ENCODE measurements at places on chromosomes 1 and 21.

DNA sequence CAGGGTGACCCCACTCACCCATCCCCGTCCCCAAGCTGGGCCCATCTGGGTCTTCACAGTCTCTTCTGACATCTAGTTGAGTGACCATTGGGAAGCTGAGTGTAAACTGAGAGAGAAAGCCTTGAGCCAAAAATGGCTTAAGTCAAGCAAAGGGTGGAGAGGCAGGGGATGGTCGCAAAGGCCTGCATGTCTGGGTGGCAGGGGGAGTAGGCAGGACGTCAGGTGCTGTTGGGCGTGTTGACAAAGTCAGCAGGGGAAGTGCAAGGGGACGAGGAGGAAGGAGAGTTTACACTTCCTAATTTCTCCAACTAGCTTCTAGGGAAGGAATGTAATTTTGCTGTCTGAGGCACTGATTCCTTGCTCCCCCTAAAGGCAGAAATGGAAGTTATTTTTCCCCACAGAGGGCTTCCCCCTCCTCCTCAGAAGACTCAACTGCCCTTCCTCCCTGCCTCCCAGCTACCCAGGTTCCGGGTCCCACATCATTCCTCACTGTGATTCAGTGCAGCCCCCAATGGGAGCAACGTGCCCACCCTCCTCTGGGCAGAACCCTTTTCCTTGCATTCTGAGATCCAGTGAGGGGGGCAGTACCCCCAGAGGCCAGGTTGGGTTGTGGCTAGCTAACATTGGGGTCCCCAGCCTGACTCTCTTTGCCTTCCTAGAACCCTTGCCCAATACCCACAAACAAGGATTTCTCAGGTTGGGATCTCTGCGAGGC, 1.2 kb upstream of the ADORA1 start:
- DNase-seq = peak; percentile 46

DNA sequence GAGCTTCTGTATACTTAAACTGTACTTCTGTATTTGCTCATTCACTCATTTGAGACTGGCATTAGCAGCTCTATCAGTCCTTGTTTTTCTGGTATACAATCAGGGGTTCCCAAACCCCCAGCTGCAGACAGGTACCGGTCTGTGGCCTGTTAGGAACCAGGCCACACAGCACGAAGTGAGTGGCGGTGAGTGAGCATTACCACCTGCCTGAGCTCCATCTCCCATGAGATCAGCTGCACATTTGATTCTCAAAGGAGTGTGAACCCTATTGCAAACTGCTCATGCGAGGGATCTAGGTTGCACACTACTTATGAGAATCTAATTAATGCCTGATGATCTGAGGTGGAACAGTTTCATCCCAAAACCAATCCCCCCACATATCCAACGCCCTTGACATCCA, 18.2 kb upstream of the NUF2 start:
- DNase-seq = no peak

DNA sequence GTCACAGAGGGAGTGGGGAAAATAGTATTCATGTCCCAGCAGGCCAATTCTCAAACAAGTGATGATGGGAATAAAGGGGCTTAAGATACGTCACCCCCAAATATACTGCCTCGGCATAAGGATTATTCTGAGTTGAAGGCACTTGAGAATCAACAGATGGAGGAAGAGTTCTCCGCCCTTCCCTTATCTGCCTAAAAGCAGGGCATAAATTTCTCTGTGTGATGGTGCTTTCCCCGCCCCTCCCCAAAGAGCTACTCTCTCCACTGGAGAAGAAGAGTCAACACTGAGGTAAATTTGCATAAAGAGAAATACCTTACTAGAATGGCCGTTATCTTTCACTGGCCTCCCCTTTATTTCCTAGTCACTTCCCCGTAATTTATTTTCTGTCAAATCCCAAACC, 18.7 kb downstream of the BECN2 start:
- DNase-seq = no peak

GRCh38 chr1:26306290-26307229, at the start of gene UBXN11:
TSS of gene UBXN11 (minus strand) at chr1:26306636. CDS start at chr1:26302883, 3,753 bp downstream.
- DNase-seq = peak; percentile 99

DNA sequence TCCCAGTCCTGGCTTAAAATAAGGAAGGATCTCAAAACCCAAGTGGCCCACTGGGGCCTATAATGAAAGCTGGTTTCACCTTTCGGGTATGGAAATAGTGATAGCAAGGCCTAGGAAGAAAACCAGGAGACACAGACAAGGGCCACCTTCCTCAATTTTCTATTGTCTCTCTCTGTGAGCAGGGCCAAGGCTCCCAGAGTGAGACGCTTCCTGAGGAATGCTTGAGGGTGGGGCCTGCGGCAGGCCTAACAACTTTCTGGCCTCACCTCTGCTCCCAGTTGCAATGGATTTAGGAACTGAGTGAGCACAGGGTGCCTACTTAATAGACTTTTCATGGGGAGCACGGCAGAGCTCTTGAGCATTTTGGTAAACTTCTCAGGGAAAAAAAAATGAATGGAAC, 300.9 kb downstream of the ASTN1 start:
- no peak for DNase-seq

GRCh38 chr1:181151378-181152326, 63.2 kb downstream of the IER5 start:
- DNase-seq = no peak

- no peak for DNase-seq
Measured at GRCh38 chr1:112544751-112545150, 36.0 kb downstream of the WNT2B start.

GRCh38 chr1:74767490-74767889, 34.5 kb downstream of the TYW3 start:
- peak; percentile 1 for DNase-seq

- no peak for DNase-seq
Measured at GRCh38 chr1:100448366-100448765, 89.6 kb upstream of the GPR88 start.

- no peak for DNase-seq
Measured at GRCh38 chr1:28199328-28200233, 23.1 kb upstream of the PTAFR start.

- DNase-seq = no peak
Measured at GRCh38 chr1:17635276-17635675, 95.8 kb downstream of the ARHGEF10L start.

DNA sequence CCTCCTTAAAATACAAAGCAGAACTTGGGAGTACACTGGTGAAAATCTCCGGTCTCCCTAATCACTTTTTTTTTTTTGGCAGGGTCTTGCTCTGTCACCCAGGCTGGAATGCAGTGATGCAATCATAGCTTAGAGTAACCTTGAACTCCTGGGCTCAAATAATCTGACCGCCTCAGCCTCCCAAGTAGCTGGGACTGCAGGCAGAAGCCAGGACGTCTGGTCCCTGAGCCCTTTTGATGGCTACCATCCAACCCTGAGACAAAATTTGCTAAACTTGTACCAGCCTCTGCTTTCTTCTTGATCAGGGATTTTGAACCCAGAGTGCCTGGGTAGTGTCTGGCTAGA, 4.1 kb downstream of the L1TD1 start:
- no peak for DNase-seq

GRCh38 chr1:7373251-7373650, 397.8 kb upstream of the VAMP3 start:
- no peak for DNase-seq

- no peak for DNase-seq
Measured at GRCh38 chr1:10624256-10625050, 149.7 kb downstream of the PEX14 start.

DNA sequence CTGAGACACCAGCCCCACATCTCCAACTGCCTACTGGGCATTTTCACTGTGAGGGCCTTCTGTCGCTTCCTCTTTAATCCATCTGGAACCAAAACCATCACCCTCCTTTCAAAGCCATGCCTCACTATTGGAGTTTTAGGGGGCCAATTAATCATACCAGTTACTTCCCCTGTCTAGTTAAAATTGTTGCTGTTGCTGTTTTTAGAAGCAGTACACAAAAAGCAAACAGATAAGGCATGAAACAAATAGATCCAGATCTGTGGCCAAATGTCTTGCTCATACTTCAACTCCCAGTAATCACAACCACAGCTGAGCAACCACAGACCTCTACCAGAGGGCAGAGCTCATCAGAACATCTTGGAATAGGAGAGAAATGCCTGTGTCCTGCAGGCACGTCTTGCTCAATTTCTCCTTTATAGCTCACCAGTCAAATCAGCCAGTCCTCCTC, 133.8 kb upstream of the C1orf105 start:
- no peak for DNase-seq

DNA sequence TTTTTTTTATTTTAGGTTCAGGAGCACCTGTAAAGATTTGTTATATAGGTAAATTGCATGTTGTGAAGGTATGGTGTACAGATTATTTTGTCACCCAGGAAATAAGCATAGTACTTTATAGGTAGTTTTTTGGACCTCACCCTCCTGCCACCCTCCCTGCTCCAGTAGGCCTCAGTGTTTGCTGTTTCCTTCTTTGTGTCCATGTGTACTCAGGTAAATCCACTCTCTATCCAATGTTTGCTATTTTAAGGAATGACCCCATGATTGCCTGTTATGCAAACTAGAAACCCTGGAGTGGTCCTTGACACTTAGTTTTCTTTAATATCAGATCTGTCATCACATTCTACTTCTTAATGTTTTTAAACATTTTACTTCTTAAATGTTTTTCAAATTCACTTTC, 33.9 kb downstream of the LHX9 start:
- no peak for DNase-seq

- DNase-seq = peak; percentile 34
Measured at GRCh38 chr21:33587792-33588484, 546 bp downstream of the DONSON start.

DNA sequence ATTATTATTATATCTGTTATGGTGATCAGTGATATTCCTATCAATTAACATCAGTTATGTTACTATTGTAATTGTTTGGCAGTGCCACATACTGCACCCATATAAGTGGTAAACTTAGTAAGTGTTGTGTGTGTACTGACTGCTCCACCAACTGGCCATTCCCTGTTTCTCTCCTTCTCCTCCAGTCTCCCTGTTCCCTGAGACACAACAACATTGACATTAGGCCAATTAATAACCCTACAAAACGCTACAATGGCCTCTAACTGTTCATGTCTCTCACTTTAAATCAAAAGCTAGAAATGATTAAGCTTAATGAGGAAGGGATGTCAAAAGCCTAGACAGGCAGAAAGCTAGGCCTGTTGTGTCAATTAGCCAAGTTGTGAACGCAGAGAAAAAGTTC, 6.6 kb upstream of the THRAP3 start:
- no peak for DNase-seq

DNA sequence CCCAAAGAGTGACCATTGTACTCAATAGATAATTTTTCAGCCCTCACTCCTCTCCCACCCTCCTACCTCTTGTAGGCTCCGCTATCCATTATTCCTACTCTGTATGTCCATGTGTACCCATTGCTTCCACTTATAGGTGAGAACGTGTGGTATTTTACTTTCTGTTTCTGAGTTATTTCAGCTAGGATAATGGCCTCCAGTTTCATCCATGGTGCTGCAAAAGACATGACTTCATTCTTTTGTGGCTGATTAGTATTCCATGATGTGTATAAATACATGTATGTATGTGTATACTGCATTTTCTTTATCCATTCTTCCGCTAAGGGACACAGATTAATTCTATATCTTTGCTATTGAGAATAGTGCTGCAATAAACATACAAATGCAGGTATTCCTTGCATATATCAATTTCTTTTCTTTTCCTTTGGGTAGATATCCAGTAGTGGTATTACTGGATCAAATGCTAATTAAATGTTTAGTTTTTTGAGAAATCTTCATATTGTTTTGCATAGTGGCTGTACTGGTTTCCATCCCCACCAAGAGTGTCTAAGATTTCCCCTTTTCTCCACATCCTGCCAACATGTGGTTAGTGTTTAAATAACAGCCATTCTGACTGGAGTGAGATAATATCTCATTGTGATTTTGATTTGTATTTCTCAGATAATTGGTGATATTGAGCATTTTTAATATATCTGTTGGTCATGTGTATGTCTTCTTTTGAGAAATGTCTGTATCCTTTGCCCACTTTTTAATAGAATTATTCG, 4.9 kb downstream of the LY9 start:
- DNase-seq = no peak

GRCh38 chr21:26379561-26379960, 193.5 kb downstream of the CYYR1 start:
- DNase-seq = no peak

GRCh38 chr1:155035936-155036335, 2.3 kb downstream of the DCST1 start:
- DNase-seq = no peak

GRCh38 chr1:199152676-199153075, 513.8 kb downstream of the PTPRC start:
- DNase-seq = no peak

GRCh38 chr1:26154750-26155149, 4.1 kb upstream of the FAM110D start:
- no peak for DNase-seq

DNA sequence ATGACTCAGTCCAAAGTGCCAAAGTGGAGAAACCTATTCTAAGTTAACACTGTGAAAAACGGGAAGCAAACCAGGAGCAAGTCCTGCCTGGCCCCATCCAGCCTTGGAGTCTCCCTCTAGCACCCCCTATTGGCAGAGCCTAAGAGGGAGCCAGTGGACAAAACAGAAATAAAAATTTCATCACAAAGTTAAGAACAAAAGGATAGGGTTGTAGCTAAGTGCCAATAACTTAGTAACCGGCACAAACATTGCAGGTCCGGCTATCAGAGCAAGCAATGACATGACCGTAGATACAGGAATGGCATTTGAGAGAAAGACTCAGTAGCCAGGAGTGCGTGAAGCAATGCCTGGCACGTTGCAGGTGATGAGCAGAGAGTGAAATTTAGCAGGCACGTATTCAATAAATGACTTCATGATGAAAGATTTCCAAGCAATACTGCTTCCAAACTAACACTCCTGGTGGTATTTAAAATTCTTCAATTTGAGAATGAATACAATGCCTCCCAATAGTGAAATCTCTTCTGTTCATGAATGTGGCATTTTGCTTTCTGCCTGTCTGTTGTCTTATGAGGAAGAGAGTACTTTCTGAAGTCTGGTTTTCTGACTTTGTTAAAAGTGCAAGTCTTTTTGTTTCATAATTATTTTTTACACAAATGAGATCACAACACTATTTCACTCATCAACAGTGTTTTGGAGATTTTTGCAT, 391.0 kb downstream of the OMA1 start:
- no peak for DNase-seq

- no peak for DNase-seq
Measured at GRCh38 chr1:56868761-56869160, 14.2 kb downstream of the C8A start.

DNA sequence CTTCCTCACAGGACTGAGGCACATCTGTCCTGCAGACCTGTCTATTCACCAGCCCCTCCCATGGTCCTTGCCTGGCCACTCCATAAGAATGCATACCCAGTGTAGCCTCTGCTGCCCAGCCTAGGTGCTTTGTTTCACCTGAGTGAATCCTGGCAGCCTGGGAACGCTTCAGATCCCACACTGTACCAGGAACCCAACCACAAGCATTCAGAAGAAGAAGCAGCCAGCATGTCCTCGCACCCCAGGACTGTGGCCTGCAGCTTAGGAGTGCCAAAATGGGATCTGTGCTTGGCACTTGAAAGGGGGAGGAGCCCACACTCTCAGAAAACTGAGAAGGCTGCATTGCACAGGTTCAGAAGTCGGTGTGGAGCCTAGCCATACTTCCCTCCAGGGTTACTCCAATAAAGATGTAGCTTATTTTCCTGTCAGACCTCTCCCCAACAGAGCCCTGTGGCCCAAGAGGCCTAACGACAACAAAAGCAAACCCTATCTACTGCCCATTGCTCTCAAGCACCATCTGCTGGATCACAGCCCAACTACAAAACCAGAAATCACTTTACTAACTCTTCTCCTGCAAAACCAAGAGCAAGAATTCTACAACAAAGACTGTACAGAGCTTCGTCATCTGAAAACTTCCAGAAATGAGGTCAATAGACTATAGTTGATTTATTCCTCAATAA, 923.1 kb upstream of the NEGR1 start:
- no peak for DNase-seq
